ENCODE measurements at places on chromosomes 12 and 14. TPM values are rescaled to one million over a fixed set of nuclear protein-coding genes. Genes with fewer than 3 reads are reported as not detected.

DNA sequence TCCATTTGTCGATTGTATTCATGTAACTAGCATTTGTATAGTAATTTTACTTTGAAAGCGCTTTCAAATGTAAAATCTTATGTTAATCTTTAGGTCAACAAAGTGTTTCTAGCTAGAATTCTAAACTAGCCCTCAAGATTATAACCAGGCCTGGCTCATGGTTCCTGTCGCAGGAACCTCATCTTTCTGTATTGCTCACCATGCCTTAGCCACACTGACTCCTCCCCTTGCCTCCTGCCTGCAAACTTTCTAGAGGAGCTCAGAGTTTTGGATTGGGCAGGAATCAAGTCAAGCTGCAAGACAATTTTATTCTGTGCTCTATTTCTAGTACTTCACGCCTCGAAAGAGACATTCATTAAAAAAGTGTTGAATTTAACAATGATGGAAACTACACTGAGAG, 99.8 kb downstream of the TGFB3 start:
- no peak for DNase-seq

GRCh38 chr14:20560961-20561360, at the start of gene RNASE9:
RNASE9 (minus strand) TSS chr14:20561047.
- DNase-seq = no peak

DNA sequence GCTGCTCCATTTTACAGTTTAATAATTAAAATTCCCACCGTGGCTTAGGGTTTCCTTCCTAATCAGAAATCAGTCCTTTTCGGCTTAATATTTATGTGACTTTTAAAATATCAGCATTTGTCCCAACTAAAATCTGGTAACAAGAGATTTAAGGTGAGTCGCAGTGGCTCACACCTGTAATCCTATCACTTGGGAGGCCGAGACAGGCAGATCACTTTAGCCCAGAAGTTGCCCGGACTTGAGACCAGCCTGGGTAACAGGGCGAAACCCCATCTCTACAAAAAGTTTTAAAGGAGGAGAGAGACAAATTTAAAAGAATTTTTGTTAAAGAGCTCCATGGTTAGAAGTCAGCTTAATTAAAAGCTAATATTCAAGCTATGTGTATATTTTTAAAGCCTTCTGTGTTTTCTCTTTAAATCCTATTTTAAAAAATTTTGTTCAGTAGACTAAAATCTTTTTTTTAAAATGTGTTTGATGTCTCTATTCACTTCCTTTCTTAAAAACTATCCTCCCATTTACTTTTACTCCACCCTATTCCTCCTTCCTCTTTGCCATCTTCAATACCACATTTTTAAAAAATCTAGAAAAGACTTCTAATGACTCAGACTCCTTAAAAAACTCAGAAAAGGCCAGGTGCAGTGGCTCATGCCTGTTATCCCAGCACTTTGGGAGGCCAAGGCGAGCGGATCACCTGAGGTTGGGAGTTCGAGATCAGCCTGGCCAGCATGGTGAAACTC, 3.8 kb upstream of the TAC3 start:
- no peak for DNase-seq

- DNase-seq = no peak
Measured at GRCh38 chr12:6963791-6964413, 6.6 kb downstream of the PHB2 start.

DNA sequence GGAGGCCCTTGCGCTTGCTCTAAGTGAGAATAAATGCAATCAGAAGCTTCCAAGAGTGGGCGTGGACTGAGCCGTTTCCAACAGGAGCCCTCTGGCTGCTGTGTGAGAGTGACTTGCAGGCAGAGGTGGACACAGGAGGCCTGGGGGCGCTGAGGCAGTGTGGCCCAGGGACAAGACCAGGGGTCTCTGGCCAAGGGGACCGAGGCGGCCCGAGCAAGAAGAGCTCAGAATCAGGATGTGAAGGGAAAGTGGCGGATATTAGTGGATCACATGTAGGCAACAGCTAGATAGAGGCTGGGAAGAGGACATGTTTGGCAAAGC, 8.6 kb downstream of the RIMBP2 start:
- no peak for DNase-seq

GRCh38 chr14:71113376-71113775, 206.1 kb downstream of the PCNX1 start:
- no peak for DNase-seq

DNA sequence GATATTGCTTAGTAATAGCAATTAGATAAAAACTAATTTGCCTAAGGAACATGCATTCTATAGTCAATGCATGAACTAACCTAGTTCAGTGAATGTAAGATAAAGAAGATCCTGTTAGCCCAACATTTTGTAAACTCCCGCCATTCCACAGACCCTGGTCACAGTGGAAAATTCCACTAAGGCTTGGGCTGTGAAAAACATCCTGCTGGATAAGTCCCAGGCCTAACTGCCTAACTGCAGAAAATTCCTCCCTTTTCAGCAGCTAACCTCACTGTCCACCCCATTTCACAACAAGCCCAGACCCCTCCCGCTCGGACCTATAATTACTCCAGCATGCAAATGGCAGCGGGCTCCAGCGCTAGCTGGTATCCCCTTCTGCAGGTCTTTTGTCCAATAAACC, 97.9 kb upstream of the GARIN6 start:
- DNase-seq = no peak

DNA sequence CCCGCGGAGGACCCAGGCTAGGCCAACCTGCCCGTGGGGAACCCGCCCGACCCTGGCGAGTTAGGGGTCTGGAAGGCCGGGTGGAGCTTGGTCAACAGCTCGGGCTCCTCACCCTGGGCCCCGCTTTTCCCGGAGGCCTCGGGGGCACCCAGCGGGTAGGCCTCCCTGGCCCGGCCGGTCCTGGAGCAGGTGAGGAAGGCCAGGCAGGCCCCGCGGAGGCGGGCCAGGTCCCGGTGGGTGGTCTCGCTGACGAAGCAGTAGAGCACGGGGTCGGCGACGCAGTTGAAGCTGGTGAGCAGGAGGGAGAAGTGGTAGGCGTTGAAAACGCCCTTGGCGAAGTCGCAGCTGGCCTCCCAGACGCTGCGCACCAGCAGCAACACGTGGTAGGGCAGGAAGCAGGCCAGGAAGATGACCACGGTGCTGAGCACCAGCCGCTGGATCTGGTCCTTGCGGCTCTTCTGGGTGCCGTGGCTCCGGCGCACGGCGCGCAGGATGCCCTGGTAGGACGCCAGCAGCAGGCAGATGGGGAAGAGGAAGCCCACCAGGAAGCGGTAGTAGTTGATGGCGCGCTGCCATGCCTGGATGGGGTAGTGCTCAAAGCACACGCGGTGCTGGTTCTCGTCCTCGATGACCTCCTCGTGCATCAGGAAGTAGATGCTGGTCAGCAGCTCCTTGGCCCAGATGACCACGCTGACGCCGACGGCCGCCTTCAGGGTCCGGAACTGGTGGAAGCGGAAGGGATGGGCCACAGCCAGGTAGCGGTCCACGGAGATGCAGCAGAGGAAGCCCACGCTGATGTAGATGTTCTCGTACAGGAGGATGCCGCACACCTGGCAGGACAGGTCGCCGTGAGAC, 10.3 kb downstream of the GPR68 start:
- DNase-seq = no peak

GRCh38 chr12:124098887-124099286, 125.9 kb downstream of the ZNF664 start:
- DNase-seq = no peak

- DNase-seq = no peak
Measured at GRCh38 chr14:50775357-50775756, 55.6 kb downstream of the NIN start.

DNA sequence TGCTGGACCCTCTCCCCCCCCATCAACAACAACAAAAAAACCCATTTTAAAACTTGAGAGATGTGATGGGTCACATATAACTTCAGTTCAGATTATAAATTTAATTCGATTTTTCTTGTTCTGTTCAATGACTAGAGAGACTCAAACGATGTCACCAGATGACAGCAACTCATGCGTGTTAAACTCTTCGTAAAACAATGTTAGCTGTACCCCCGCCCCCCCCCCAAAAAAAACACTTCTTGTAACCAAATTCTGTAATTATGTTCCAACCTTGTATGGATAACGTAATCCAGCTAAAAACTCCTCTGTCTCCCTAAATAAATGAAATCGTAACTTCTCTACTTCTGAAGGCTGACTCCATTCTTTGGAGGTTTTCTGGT, 614 bp upstream of the NACA start:
- DNase-seq = no peak

GRCh38 chr14:65352964-65353530, 59.5 kb upstream of the FUT8 start:
- no peak for DNase-seq

DNA sequence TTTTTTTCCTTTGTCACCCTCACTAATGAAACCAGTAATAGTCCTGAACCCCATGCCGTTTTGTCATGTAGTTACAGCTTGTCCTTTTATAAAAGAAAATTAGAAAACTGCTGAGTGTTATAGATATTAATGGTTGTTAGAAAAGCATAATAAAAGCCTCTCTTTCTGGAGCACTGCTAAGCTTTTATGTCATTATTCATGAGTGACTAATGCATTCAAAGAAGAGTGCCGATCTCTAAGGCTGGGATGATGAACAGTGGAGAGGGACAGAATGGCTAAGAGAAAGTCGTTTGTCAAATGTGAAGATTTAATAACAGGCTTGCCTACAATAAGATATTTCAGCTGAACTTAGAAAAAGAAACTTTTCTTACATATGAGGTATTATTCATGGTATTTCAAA, 121.6 kb downstream of the MGAT4C start:
- DNase-seq = no peak

- DNase-seq = no peak
Measured at GRCh38 chr14:42490536-42490935, 883.9 kb downstream of the LRFN5 start.

GRCh38 chr14:43525658-43526057, 981.4 kb downstream of the FSCB start:
- DNase-seq = no peak

GRCh38 chr12:11758087-11758486, 108.6 kb downstream of the ETV6 start:
- no peak for DNase-seq

- no peak for DNase-seq
Measured at GRCh38 chr12:111386885-111387284, 18.0 kb upstream of the PHETA1 start.

GRCh38 chr14:93780813-93781400, 7.4 kb downstream of the PRIMA1 start:
- no peak for DNase-seq

DNA sequence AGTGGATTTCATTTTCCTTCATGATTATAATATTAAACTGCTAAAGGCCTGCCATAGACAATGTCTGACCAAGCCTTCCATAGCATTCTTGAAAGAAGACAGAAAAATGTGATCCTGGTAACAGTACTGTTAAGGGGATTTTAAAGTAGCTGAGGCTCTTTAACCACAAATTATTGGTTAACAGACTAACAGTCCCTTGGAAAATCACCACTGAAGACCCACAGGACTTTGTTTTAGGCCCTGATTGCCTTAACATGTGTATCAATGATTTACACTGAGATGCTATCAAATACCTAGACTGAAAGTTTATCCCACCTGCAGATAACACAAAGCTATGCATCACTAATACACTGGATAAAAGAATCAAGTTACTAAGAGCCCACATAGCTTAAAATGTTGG, 6.0 kb downstream of the KRT79 start:
- DNase-seq = no peak

- DNase-seq = no peak
Measured at GRCh38 chr12:91377436-91377835, 194.8 kb upstream of the DCN start.

GRCh38 chr12:96401076-96401871, 1.0 kb upstream of the CDK17 start:
- no peak for DNase-seq

- DNase-seq = no peak
Measured at GRCh38 chr12:119998471-119999245, 9.6 kb downstream of the BICDL1 start.

DNA sequence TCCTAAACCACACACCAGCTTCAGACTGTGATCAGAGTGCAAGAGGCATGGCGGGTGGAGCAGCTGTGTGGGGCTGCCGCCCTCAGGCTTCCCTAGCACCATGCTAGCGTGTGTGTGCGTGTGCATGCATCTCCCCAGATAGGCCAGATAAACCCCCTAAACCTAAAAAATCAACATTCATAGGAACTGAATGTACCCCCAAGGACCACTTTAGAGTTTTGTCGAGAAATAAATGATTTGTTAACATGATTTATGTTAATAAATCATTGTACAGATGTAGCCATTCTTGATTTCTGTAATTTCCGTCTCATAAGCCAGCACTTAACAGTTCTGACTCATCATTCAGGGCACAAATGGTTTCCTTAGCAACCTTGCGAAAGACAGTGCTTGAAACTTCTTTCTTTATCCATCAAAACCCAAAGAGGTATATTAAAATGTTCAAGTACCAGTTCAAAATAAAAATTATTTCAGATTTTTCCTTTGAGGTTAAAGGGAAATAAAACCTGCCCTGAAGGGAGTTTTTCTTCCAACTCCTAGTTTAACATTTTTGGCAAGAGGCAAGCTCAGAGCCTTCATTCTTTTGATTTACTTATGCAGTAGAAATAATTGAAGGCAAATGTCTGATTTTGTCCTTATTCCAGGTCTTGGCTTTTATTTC, 206.2 kb upstream of the RGS6 start:
- DNase-seq = no peak

Gene KCNH3
- 0.28 TPM for total RNA-seq

Gene CYP46A1
- under 0.01 TPM for total RNA-seq

Gene ERP27
- total RNA-seq = 0.33 TPM

Gene CTSG
- total RNA-seq = not detected

Gene GPR65
- 0.07 TPM for total RNA-seq

Gene ERC1
- total RNA-seq = 34.3 TPM

Gene METAP2
- total RNA-seq = 86.5 TPM

Gene WIF1
- not detected for total RNA-seq

Gene SALL2
- total RNA-seq = 0.79 TPM

Gene HCAR3
- total RNA-seq = not detected

Gene GPR84
- total RNA-seq = not detected

Gene KCNA5
- total RNA-seq = not detected

Gene GPD1
- not detected for total RNA-seq

All from pulmonary artery endothelial cell (primary cell).